ENCODE measurements at places on chromosomes 3 and 15.
A peak's percentile ranks its signal among the peaks of the same experiment; 100 is the strongest.

GRCh38 chr3:125651244-125651643, 55.9 kb upstream of the OSBPL11 start:
- no peak for DNase-seq

DNA sequence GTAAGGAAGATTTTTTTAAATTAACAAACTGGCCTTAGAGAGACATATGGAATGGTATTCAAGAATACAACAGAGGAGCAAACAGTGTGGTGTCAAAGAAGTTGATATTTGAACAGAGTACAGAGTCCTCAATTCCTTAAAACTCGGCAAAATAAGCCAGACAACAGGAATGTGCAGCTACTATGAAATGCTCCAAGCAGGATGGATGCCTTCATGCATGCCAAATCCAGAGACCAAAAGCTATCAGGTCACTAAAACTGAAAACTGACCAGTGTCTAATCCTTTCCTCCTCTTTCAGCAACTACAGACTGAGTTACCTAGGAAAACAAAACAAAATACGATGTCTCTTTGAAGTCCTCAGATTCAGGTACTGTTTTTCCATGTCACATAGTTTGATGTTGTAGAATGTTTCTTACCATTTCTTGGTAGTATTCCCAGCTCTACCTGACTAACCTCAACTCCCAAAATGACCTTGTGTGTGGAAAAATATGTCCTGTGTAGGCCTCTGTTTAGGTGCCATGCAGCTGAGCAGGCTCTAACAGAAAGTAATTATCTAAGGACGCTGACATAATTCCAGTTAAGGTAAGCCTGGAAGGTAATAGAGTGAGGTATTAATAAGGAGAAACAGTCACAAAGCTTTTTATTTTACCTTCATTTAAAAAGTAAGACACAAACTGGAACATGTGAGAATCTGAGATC, 46.9 kb downstream of the TBL1XR1 start:
- no peak for DNase-seq

- DNase-seq = no peak
Observed at GRCh38 chr3:30082652-30083051, 523.7 kb upstream of the TGFBR2 start.

DNA sequence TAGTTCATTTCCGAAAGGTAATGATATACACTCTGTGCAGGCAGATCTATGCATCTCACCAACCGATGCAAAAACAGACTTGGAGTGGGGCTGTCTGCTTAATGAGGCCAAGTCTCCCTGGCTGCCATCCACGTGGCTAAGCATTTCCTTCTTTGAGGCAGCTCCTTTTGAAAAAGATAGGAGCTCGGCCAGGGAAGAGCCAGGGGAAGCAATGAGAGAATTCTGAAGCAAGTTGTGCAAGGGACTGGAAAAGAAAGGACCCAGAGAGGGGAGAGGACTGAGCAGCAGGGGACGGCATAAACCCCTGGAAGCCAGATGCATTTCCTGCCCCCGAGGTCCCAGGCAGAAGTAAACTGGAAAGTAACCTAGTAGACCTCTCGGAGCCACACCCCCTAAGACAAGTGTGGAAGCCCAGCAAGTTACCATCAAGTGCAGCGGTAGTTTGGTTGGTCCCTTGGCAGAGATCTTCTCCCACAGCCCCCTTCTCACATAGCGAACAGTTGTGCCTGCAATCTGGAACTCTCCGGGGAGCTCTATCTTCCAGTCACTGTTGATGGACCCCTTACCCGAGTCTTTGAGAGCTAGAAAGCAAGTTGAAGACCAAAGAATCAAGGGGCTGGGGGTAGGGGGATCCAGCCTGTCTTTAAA, 288.2 kb downstream of the ADAMTS17 start:
- DNase-seq = no peak

DNA sequence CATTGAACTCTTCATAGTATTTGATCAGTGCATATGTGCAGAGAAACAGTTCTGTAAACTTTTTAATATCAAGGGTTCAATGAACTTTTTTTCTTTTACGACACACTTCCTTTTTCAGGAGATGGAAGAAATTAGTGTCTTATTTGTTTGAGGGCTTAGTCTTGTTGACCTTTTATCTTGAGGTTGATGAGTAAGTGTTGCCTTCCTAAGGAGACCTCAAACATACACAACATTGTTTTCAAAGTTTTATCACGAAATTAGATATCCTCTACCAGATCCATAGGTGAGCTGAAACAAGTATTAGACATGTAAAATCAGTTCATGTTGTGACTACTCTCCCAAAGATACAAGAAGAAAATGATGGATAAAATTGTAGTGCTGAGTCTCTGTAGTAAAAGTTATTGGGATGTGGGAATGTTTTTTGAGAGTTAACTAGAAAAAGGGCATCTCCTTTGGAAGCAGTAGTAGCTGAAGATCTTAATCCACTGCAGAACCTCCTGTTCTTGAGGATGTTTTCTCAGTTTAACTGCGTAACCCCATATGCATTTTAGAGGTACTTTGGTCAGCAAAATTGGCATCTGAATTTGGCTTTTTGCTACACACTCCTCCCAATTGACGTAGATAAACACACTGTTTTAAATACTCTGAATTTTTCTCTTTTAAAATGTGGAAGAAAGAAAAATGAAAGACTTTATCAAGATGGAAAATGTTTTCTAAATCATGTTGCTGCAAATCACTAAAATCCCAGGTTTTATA, 116.8 kb downstream of the GALK2 start:
- no peak for DNase-seq

GRCh38 chr3:56347219-56347871, 120.9 kb downstream of the ERC2 start:
- DNase-seq = peak; percentile 13

DNA sequence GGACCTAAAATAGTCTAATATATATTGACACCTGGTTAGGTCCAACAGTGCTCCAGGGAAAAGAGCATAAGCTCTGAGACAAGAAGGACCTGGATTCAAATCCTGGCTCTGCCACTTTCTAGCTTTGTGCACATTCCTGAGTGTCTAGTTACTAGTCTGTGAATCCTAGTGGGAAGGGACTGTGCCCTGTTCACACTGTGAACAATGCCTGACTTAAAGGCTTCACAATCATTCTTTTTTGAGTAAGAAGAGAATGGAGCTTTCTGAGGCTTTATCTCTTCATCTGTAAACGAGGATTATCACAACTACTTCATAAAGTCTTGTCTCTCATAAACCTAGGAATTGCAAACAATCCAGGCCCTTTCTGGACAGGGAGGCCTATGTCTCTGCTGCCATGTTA, 235.9 kb downstream of the SOX2 start:
- no peak for DNase-seq

DNA sequence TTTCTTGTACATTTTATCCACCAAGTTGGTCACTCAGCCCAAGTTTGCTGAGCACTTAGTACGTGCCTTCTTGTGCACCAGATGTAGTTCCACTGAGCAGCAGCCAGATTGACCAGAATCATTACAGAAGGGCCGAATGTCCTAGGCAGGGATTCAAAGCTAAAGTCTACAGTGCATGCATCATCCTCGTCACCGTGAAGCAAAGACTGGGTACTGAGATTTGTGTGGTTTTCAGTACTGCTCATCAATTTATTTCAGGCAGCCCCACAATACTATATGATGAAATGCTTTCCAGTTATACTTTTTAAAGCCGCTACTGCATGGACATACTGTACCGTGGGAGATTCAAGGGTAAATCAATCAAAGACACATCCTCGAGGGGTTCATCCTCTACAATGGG, 227.0 kb downstream of the ARRDC4 start:
- DNase-seq = no peak

DNA sequence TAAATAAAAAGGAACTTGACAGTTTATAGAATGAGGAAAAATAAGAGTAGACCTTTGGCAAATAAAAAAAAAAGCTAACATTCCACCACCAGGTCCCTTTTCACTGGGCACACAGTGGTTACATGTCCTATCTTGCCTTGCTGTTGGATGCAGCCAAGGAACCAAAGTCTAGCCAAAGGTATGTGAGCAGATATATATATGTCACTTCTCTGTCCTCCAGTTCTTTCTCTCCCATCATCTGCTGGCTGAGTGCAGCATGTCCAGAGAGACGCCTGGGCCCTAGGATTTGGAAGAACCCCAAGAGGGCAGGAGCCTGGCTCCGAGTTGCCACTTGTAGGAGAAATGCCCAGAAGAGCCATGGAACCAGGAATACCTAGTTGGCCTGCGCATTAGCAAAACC, 104.7 kb downstream of the SERPINI1 start:
- DNase-seq = no peak

GRCh38 chr3:150319900-150320299, 88.2 kb upstream of the TSC22D2 start:
- DNase-seq = no peak

DNA sequence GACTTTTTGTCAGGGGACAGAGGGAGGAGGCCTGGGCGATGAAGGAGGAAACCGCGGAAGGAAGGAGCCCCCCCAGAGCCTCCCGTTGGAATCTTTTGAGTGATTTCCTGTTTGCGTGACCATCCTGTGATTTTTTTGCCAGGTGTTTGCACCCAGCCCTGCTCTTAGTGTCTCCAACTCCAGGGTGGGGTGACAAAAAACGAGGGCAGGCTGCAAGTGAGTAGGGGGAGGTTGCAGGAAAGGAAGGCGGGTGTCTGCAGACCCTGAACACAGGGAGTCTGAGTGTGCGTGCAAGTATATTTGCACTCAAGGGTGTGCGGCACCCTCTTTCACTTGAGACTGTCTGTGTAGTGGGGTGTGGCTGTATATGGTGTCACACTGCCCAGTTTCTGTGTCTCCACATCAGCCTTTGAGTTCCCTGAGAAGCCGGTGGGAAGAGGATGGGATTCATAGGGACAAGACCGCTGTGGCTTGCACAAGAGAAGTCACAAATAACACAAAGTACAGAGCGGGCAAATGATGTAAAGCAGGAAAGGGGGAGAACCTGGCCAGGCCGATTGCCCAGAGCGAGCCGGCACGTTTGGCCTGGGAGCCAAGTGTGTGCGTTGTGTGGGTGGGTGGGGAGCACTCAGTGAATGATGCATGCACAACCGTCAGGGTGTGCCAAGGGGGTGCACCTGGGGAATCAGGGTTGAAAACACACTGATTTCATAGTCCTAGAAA, 6.6 kb downstream of the ISLR2 start:
- DNase-seq = no peak

DNA sequence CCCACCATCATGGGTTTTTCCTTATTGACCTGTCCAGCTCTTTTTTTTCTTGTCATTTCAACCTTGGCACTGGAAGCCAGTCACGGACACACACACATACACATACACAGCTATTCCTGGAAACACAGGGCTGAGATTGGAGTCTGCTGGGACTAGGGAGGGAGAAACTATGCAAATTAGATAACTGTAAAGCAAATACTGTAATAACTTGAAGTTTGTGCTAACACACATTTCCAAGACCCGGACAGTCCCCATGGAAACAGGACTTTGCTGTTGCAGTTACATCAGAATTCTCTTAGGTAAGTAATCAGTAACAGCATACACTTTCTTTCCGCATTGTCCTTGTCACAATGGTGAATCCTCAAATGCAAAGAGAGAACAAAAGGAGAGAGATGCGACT, 304.4 kb downstream of the KBTBD8 start:
- no peak for DNase-seq

GRCh38 chr15:22877607-22878006, 39.1 kb downstream of the NIPA2 start:
- DNase-seq = no peak

- DNase-seq = no peak
Observed at GRCh38 chr3:194682189-194682693, 3.4 kb upstream of the FAM43A start.

DNA sequence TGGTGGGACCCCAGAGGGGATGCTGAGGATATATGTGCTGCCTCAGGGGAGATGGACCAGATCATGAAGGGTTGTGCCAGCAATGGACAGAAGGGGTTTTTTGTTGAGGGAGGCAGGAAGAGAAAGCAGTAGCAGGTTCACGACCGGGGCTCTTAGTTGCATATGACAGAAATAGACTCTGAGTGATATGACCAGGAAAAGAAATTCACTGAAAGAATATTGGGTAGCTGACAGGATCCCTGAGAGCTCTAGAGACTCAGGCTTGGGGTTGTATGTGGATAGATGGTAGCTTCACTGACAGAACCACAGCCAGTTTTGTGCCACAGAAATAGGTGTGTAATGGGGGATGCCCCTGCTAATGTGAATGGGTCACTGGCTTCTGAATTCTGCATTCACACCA, 241.6 kb downstream of the ZNF621 start:
- no peak for DNase-seq

GRCh38 chr3:197025736-197026480, 3.7 kb downstream of the MELTF start:
- DNase-seq = no peak

GRCh38 chr3:41681479-41681878, 280.4 kb downstream of the ULK4 start:
- no peak for DNase-seq

GRCh38 chr15:29104566-29104880, 165.1 kb downstream of the NSMCE3 start:
- no peak for DNase-seq

GRCh38 chr15:79991826-79992225, 20.8 kb upstream of the BCL2A1 start:
- no peak for DNase-seq

- peak; percentile 33 for DNase-seq
Observed at GRCh38 chr15:56366211-56366610, 985 bp downstream of the TEX9 start.

GRCh38 chr3:116153174-116153573, 292.1 kb downstream of the LSAMP start:
- DNase-seq = no peak

- DNase-seq = peak; percentile 60
Observed at GRCh38 chr3:177362626-177363025, 165.3 kb upstream of the TBL1XR1 start.

DNA sequence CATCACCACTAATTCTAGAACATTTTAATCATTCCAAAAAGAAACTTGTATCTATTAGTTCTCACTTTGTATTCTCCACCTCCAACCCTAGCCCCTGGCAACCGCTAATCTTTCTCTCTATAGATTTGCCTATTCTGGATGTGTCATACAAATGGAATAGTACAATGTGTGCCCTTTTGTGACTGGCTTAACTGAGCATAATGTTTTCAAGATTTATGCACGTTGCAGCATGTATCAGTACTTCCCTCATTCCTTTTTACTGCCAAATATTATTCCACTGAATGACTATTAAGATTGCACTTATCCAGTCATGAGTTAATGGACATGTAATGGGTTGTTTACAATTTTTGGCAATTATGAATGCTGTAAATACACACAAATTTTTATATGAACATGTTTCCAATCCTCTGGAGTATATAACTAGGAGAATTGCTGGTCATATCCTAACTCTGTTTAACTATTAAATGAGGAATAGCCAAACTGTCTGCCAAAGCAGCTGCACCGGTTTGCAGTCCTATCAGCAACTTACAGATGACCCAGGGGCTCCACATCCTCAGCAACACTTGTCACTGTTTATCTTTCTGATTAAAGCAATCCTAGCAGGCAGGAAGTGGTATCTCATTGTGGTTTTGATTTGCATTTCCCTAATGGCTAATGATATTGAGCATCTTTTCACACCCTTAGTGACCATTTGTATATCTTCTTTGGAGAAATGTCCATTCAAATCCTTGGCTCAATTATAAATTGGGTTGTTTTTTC, 42.9 kb downstream of the DCUN1D1 start:
- peak; percentile 13 for DNase-seq
